Fibroblast of skin of right biceps (primary cell): ENCODE measurements at places on chromosomes 7 and 10.
A peak's percentile ranks its signal among the peaks of the same experiment; 100 is the strongest.

DNA sequence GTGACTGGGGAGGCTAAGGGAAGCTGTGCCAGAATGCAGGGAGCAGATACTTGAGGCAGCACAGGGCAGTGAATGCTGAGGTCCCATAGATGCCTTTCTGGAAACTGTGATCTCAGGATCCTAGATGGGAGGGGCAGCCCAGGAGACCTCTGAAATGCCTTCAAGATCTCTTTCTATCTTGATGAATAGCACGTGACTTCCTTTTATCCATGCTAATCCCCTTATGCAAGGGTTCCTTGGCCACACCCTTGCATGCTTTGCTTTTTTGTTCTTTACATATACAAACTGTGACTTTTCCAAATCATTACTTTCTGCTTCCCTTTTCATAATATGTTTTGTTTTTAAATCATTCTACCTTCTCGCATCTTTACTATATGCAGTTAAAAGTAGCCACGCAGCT lies 14.7 kb downstream of the ATRNL1 start:
- DNase-seq, result no peak

GRCh38 chr10:97713826-97714400 lies 383 bp downstream of the MARVELD1 start:
- peak; percentile 77 for DNase-seq

- DNase-seq, result no peak
These were observed 24.6 kb upstream of the CSTF2T start for GRCh38 chr10:51724038-51724437.

DNA sequence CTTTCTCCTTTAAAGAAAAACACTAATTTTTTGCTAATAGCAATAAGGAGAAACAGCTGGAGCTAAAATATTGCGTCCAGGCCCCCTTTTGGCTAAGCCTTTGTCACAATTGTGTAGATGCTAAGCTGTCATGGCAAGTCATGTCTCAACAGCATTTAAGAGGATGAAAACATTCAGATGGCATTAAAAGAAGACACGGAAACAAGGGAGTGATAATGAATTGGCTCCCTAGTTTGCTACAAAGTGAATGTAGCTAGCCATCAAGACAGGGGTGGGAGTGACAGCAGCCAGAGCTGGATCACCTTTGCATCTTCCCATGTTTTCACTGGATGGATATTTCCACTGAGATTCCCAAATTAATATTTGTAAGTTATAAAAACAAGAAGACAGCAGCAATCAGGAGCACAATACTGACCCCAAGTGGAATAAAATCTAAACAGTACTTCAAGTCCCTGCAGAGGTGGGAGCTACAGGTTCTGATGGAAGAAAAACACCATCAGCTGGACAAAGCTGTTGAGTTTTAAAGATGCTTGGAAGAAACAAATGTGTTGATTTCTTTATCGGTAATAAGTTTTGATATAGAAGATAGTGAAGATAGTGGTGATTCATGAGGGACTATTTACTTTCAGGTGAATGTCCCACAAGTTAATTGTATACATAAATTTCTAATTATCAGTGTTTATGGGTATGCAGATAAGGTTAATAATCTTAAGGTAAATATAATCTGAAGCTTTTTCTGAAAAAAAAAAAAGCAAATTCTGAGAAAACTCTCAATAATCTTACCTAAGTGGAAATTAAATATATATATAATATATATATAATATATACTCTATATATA lies 129.4 kb downstream of the SLC16A9 start:
- peak; percentile 45 for DNase-seq

GRCh38 chr10:13852872-13853271 lies 266.1 kb downstream of the PRPF18 start:
- DNase-seq, result no peak

- no peak for DNase-seq
These were observed 129.1 kb upstream of the FOXK1 start for GRCh38 chr7:4552985-4553384.

DNA sequence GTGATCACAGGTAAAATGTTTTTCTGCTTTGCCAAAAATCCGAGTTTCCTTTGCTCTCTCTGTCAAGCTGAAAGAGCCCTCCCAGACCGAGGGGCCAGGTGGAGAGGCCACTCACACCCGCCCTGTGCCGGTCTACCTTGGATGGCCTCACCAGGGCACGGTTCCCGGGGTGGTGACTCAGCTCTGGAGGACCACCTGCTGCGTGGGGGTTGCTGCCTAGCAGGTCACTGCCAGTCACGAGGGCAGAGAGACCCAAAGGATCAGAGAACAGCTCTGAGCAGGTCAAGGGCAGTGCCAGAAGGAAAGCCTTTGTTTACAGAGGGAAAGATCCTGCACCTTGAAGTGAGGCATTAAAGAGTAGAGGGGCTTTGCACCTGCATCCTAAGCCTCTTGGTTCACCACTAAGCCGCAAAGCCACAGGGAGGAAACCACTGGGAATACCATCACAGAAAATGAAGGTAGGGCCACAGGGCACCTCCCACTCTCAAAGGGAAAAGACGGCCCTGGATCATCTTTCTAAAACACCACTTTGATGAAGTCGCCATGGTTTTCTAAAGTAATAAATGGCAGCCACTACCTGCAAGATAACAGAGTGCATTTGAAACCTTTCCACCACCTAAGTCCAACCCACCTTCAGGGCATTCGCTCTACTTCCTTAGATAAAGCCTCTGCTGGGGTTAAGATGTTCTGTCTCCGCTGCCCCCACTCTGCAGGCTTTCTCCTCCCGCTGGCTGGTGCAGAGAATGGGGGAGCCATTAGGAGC lies 160.3 kb upstream of the KLF14 start:
- DNase-seq, result peak; percentile 54

DNA sequence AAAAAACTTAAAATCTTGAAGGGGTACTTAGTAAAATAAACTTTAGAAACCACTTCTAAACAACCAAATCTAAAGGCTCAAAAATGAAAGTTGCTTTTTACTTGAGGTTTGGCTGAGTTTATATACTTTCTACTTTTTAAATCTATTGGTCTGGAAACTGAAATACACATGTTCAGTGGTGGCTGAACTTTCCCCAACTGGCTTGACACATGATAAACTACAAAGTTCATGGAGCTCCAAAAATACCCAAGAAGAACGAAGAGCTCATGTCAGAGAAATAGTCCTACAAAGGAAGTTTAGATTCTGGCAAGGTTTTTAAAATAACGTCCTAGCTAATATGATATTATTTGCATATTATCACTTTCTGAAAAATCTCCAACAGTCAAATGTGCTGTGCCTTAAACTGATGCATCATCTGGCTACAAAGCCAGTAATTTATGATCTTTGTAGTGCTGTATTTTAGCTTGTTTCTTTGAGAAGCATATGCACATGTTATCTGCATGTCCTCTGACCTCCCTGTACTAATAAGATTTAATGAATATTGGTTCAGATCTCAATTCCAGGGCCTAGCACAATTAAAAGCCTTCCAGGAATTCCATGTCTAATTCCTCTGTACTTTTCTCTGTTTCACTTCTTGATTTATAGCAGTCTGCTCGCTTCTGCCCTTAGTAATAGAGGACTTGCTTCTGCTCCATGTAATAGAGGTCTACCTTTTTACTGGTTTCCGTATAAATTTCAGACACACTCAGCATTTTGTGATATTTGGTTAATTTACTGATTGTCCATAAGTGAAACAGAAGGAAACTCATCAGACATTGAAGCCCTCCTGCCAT lies 28.2 kb downstream of the SEMA3C start:
- no peak for DNase-seq

- DNase-seq, result no peak
These were observed 10.2 kb upstream of the UTF1 start for GRCh38 chr10:133219782-133220181.

GRCh38 chr10:132776186-132776585 lies 9.8 kb downstream of the NKX6-2 start:
- DNase-seq, result no peak

DNA sequence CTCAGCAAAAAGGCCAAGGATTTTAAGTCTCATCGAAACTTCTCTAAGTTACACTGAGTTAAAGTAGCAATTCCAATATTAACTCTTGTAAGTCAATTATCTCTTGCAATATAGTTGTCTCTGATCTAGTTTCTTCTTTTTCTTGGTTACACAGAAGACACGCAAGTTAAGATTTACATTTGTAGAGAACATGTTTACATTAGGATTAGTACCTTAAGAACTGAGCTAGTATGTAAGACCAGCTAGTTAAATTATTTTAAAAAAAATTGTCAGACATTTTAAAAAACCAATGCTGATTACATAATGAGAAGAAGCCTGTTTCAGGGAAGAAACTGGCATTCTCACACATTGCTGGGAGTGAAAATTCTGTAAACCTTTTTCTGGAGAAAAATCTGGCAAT lies 31.4 kb downstream of the FRA10AC1 start:
- DNase-seq, result no peak

GRCh38 chr7:120981888-120982615 lies 6.5 kb upstream of the CPED1 start:
- DNase-seq, result peak; percentile 80

- no peak for DNase-seq
These were observed 242.3 kb upstream of the AOAH start for GRCh38 chr7:36966636-36967035.

DNA sequence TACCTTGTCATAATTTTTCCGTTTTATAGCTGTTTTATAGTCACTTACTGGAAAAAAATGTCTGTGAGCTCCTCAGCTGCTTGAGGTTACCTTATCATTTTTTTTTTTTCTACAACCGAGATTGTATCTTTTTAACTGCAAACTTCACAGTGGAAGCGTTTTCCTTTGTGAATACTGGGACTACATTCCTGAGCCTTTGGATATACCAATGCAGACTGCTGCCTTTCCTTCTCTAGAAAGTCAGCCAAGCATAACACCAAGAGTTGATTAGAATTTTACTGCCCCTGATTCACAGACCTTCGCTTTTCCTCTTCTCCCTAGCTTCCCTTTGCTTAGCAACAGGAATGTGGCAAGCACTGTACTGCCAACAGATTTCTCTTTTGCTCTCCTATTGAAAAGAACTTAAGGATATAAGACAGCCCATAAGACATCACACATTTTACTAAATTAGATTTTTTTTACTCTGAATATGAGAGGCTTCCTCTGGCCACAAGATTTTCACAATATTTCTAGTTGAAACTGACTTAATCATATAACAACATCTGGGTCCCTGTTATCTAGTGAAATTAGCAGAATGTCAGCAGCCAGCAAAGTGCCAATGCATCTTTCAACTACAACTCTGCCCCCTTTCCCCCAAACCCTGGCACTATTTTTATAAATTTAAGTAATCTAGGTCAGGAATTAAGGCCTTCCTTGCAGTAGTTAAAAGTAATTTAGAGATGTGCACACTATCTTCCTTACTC lies 170.6 kb downstream of the PRKG1 start:
- DNase-seq, result peak; percentile 84

GRCh38 chr7:100130608-100131453 lies 4.1 kb downstream of the MBLAC1 start:
- peak; percentile 46 for DNase-seq

DNA sequence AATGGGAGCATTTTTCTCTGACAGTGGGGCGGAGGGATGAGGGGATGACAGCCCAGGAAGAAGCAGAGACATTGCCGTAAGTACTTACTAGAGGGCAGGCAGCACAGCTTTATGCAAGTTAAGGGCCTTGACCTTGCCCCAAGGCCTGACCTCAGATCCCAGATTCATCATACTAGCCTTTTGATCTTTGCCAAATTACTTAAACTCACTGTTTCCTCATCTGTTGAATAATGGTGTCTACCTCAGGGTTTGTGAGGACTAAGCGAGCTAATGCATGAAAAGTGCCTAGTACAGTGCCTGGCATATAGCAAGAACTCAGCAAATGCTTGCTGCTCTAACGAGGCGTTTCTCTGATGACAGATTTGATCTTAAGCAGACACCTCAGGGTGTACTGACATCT lies 3.5 kb upstream of the SEMA4G start:
- no peak for DNase-seq

DNA sequence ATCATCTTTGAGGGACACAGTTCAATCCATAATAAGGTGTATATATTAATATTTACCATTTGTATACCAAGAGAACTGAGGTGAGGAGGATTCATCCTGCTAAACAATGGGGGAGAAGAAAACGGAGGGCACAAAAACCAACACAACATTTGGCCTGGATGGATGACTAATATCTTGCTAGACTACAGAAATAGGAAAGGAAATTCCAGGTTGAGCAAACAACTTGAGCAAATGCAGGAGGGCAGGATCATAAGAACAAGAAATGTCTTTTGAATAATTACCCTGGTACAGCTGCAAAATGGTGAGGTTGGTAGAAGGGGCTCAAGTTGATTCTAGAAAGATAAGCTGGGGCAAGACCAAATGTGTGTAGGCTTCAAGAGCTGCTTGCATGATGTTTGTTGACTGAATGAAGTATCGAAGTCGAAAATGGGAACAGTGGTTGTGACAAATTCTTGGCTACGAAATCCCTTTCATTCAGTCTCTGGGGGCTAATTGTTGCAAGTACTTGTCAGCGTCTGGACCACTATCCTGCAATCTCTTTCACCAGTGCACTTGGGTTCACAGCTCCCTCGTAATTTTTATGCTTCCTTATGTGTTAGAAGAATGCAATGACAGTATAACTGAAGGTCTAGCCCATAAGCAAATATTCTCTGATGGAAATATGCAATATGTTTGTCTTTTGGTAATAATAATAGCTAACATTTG lies 176.2 kb downstream of the PTEN start:
- peak; percentile 52 for DNase-seq

DNA sequence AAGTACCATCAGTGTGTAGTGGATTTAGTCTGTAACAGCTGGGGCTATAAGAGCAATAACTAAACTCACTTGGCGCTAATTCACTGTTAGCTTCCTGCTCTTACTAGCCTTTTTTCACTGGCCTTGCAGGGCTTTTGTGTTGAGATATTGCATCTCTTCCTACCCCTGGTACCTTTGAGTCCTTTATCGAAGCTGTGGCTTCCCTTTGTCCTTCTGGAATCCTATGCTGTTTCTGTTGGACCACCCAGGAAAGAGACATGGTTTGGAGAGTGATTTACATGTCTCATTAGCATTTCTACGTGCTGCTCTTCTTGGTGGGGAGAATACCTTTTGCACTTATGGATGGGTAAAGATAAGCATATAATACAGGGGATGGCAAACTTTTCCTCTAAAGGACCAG lies 103.8 kb downstream of the MLLT10 start:
- no peak for DNase-seq

DNA sequence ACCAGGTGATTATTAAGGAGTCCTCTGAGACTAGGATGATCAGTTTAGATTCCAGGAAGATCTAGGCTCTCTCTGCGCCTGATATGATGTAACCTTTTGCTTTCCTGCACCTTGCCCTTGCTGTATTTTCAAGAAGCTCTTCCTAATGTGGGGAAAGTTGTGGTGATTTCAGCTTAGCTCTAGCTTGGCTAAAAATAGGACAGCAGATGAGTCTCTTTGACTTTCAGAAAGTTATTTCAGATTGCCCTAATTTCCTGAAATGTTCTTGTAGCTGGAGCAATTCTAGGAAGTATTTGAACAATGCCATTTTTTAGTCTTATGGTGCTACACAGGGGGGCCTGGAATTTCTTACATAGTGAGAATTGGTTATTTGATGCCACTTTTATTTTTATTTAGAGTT lies 3.8 kb downstream of the LCOR start:
- peak; percentile 64 for DNase-seq
